Heart right ventricle (tissue), 16 donors: ENCODE measurements at places on chromosomes 12 and 14. TPM values are rescaled to one million over a fixed set of nuclear protein-coding genes. Genes with fewer than 3 reads are reported as not detected.

DNA sequence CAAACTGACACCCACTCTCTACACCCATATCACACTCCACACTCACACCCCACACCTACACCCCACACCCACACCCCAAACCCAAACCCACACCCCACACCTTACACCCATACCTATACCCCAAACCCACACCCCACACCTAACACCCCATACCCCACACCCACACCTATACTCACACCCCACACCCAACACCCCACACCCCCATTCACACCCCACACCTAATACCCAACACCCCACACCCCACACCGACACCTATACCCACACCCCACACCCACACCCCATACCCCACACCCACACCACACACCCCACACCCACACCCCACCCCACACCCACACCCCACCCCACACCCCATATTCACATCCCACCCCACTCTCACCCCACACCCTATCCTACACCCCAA lies 38.5 kb downstream of the TMEM120B start:
- no peak overlapping the region for H3K4me3 ChIP-seq
- H3K4me1 ChIP-seq = peaks cover 18% of the 10 kb centered on the region
- H3K27me3 ChIP-seq = no peaks in the 10 kb centered on the region
- no peak overlapping the region for H3K27ac ChIP-seq
- H3K36me3 ChIP-seq = no peaks in the 10 kb centered on the region

- no peak overlapping the region for H3K4me3 ChIP-seq
- H3K27ac ChIP-seq = no peak overlapping the region
- no peak for DNase-seq
- no peaks in the 10 kb centered on the region for H3K4me1 ChIP-seq
- H3K36me3 ChIP-seq = no peaks in the 10 kb centered on the region
- H3K27me3 ChIP-seq = no peaks in the 10 kb centered on the region
These were observed 89.7 kb downstream of the PTCSC3 start for GRCh38 chr14:36086629-36087395.

GRCh38 chr14:65267856-65268255 lies 144.7 kb upstream of the FUT8 start:
- H3K27ac ChIP-seq = no peak overlapping the region
- H3K36me3 ChIP-seq = no peaks in the 10 kb centered on the region
- H3K4me3 ChIP-seq = no peak overlapping the region
- no peak for DNase-seq
- no peaks in the 10 kb centered on the region for H3K27me3 ChIP-seq
- no peaks in the 10 kb centered on the region for H3K4me1 ChIP-seq

GRCh38 chr12:77345336-77345735 lies 280.0 kb upstream of the E2F7 start:
- no peak overlapping the region for H3K4me3 ChIP-seq
- H3K36me3 ChIP-seq = no peaks in the 10 kb centered on the region
- H3K4me1 ChIP-seq = peaks cover 58% of the 10 kb centered on the region
- no peaks in the 10 kb centered on the region for H3K27me3 ChIP-seq
- peak overlapping the region; percentile 45 for H3K27ac ChIP-seq

DNA sequence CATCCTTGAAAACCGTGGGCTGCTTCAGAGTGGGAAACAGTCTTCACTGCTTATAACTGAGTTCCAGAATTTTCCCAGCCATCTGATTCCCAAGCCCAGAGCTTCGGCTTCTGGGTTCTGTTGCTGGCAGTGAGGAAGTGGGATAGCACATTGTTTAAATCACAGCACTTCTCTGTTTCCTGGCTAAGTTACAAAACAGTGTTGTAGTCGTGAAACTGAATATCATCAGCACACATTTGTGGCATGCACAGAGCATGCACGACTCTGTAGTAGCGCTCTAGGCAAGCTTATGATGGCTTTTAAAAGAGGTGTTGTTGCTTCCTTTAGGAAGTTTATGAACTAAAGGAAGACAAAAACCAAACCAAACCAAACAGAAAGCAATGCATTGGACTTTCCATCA lies 1005.5 kb downstream of the NRXN3 start:
- no peak overlapping the region for H3K4me3 ChIP-seq
- H3K27ac ChIP-seq = no peak overlapping the region
- no peak for DNase-seq
- H3K4me1 ChIP-seq = no peaks in the 10 kb centered on the region

- H3K27ac ChIP-seq = no peak overlapping the region
- no peaks in the 10 kb centered on the region for H3K36me3 ChIP-seq
- no peak for DNase-seq
- H3K4me3 ChIP-seq = no peak overlapping the region
- no peaks in the 10 kb centered on the region for H3K27me3 ChIP-seq
These were observed 238.9 kb downstream of the PHLDA1 start for GRCh38 chr12:75792687-75793086.

DNA sequence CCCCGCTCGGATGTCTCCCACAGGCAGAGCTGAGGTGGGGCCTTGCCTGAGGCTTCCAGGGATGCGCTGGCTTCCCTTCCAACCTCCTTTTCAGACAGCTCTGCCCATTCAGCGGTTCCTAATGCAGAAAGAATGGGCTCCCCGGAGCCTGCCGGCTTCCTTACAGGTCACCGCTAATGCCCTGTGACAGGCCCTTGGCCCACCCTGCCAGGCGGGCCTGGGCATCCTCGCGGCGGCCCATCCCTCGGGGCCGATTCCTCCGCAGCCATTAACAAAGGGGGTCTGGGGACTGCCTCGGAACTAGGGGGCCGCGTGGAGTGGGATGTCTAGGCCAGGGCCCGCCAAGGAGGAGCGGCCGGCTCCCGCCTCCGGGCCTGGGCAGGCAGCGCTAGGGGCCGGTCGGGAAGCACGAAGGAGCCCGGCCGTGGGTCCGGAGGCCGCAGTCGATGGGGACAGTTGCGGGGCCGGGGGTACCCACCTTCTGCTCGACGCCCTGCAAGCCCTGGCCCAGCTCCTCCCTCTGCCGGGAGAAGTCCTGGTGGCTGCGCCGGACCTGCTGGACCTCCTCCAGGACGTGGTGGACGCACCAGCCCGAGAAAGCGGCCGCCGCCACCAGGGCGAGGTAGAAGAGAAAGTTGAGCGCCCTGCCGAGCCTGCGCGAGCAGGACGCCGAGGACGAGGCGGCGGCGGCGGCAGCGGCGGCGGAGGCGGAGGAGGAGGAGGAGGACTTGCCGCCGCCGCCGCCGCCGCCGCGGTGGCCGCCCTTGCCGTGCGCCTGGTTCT lies 738 bp downstream of the CKAP4 start:
- H3K27ac ChIP-seq = peak overlapping the region; percentile 100
- peak; percentile 80 for DNase-seq
- peak overlapping the region; percentile 90 for H3K4me3 ChIP-seq
- peaks cover 21% of the 10 kb centered on the region for H3K36me3 ChIP-seq

DNA sequence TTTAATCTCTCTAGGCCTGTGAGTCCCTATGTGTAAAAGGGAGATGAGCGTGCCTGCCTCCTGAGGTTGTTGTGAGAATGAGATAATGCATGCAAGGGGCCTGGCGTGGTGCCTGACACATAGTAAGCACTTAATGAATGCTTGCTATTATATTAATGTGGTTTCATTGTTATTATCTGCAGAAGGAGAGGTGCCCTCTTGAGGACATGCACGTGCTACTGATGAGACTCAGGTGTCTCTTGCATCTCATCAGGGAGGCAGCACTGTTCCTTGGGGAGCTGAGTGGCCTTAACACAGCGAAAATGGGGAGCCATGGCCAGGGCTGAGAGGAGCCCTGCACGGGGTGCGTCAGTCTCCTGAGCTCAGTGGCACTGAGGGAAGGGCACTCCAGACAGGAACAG lies 29.9 kb upstream of the BCDIN3D start:
- no peak overlapping the region for H3K27ac ChIP-seq
- H3K27me3 ChIP-seq = no peaks in the 10 kb centered on the region
- no peak overlapping the region for H3K4me3 ChIP-seq
- H3K36me3 ChIP-seq = no peaks in the 10 kb centered on the region
- peaks cover 21% of the 10 kb centered on the region for H3K4me1 ChIP-seq

Gene HSP90AA1
- total RNA-seq = 475 TPM

Gene SDS
- total RNA-seq = 0.18 TPM

Gene HOXC6
- total RNA-seq = not detected
